CMK (cell line): ENCODE measurements at places on chromosomes 11 and 22.
A peak's percentile ranks its signal among the peaks of the same experiment; 100 is the strongest.

DNA sequence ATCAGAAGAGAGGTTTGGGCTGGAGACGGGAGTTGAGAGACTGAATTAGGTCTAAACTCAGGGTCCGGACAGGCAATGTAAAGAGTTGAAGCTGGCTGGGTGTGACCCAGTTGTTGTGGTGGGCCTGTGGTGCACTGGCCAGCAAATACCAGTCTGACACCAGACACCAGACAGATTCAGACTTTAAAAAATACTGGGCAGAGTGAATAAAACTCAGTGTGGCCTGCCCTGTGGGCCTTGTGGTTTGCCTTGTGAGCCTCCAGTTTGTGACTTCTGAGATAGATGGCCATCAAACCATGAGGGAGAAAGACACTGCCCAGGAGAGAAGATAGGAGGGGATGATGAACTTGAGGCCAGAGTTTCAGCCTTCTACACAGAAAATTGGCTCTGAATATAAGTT lies 25.8 kb downstream of the RCN1 start:
- no peak for DNase-seq

DNA sequence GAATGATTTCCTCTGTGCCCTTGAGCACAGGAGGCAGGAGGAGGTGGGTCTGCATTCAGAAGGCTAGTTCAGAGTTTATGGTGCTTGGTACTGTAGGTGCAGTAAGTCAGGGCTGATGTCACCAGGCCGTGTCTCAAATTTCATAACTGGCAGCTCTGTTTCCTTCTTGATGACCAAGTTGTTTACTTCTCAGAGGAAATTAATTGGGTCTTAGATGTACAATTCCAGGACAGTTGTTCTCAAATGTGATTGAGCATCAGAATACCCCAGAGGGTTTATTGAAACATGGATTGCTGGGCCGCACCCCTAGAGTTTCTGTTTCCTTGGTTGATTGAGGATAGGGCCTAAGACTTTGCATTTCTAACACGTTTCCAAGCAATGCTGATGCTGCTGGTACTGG lies 6.2 kb downstream of the AMOTL1 start:
- DNase-seq: no peak

DNA sequence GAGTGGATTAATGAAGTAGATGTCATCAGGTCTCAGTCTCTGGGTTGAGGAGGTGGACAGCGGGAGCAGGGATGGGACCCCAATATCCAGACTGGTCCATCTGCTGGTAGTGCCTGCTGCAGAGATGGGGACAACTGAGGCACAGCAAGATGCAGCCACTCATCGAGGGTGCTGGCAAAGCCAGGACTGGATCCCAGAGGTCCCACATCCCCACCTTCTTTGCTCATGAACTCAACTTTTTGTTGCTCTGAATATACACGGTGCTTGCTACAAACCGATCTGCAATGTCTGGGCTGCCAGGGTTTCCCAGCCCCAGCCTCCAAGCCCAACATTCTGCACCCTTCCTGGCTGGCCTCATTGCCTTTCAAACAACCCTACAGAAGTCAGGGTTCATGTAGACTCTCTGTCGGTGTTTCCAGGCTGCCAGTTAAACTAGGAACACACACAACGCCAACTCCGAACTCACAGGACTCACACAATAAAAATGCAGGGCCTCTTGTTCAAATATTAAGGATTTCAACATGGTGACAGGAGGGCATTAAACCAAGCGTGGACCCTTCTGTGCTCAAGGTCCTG lies 168.2 kb downstream of the MN1 start:
- no peak for DNase-seq

- no peak for DNase-seq
Observed at GRCh38 chr11:88352139-88352538, 14.6 kb upstream of the CTSC start.

DNA sequence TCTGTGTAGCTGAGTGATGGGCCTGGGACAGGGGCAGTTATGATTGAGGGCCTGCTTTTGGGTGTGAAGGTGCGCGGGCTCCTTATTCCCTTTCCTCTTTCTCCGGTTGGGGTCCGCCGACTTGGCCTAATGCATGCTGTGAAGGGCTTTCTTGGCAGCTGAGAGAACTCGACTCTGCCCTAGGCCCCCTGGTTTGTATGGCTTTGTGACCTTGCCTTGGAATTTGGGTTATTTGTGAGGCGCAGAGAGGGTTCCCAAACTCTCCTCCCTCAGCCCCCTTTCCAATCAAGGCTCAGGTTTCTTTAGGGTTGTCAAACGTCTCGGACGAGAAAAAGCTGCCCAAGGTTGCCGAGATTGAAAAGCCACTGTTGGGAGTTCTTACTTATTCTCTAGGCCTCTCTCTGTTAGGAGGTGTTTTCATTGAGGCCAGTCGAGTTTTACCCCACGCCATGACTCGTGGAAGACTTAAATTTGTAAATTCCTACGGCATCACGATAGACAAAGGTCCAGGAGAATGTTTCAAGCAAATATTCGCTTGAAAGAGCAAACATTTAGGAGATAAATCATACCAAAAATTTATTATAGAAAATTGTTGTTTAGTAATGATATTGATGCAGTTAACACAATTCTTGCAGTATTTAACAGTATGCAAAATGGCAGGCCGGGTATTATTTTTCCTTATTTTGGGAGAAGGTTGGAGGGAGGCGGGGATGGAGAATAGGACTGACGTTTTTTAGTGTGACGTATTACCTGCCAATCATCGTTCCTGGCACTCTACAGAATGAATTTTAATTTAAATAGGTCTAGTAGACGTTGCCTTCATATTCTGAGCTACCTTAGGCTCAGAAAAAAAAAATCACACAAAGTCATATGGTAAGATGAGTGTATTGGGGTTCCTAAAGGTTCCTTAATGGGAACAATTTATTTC lies 689 bp downstream of the PDHX start:
- DNase-seq: no peak

GRCh38 chr11:126053415-126054286 lies 9.0 kb downstream of the CDON start:
- DNase-seq: no peak

DNA sequence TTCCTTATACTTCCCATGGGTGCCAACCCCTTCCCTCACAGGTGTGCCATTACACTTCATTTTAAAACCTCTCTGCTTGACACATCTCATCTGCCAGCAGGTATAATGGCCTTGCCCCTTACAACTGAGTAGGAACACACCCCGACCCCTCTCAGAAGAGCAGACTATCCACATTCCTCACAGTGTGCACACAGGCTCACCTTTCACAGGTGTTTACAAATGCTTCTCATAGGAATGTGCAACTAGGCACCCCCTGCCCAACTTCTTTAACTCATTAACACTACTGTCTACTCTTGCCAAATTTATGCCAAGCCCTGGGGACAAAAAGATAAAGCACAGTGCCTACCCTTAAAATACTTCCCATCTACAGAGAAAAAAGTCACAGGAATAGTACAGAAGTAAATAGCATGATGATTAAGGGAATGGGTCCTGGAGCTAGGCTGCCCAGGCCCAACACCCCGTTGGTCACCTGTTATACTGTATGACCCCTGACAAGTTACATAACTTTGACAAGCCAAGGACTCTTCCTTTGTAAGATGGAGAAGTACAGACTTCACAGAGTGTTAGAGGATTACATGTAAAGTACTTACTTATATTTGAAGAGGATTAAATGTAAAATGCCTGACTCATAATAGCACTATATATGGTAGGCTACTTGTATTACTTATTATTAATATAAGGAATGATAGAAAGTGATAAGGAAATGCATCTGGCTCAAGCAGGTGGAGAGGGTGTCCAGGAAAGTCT lies 15.2 kb downstream of the TRIM3 start:
- no peak for DNase-seq

- no peak for DNase-seq
Observed at GRCh38 chr11:3796801-3797328, 489 bp downstream of the NUP98 start.

DNA sequence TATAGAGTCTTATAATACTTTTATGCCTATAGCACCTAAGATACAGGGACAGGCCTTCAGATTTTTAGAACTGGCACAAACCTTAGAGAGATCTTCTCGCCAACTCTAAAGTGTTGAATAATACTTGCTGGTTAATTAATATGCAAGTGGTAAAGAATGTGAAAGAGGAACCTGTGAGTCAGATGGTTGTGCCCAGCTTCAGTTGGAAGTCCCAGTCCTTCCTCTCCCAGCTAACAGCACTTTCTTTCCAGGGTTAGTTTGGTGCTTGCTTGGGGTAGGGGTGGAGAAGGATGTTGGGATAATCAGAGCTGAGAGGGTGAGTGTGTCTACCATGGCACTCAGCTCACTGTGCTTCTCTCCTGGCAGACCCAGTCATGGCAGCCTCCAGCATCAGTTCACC lies 4.9 kb upstream of the TMEM132A start:
- no peak for DNase-seq

- DNase-seq: no peak
Observed at GRCh38 chr22:41261541-41262249, 21.0 kb upstream of the CHADL start.

- DNase-seq: no peak
Observed at GRCh38 chr22:46678003-46678657, 57.9 kb downstream of the GRAMD4 start.

- no peak for DNase-seq
Observed at GRCh38 chr22:48579043-48579927, 1248.4 kb downstream of the BRD1 start.

GRCh38 chr22:48741540-48741939 lies 1086.1 kb downstream of the BRD1 start:
- DNase-seq: no peak

DNA sequence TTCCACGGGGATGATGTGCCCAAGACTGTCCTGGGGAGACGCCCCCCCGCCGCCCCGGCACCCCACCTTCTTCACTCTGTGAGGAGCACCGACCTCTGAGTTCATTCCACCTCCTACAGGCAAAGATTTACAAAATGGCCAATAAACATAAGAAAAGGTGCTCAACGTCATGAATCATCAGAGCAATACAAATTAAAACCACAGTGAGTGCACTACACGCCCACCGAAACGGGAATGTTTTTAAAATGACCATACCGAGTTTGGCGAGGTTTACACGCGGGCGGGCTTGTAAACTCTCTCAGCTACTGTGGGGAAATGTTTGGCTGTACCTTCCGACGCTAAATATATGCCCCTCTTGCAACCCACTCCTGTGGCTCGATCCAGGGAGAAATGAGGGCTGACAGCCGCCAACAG lies 7.9 kb downstream of the NPTXR start:
- DNase-seq: no peak

DNA sequence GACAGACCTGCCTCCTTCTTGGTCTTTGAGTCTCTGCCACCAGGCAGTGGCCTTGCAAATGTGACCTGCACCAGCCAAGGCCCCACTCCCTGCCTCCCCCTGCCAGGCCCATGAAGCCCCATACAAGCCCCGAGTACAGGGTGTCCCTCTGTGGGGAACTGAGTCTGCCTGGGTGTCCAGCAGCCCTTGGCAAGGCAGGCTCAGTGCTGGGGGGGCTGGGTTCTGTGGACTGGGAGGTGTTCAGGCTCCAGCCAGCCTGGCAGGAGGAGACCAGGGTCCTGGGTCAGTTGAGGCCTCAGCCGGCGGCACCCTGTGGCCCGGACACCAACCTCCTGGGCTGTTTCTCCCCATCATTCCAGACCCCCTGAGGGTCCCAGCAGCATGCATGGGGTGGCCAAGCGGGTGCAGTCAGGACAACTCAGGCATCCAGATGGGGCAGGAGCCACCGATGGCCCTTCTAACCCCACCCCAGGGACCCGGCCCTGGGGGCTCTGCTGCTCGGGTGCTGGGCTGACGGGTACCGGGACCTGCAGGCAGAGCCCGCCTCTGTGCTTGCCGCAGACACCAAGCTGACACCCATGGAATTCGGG lies 5.7 kb downstream of the MUC5AC start:
- no peak for DNase-seq

DNA sequence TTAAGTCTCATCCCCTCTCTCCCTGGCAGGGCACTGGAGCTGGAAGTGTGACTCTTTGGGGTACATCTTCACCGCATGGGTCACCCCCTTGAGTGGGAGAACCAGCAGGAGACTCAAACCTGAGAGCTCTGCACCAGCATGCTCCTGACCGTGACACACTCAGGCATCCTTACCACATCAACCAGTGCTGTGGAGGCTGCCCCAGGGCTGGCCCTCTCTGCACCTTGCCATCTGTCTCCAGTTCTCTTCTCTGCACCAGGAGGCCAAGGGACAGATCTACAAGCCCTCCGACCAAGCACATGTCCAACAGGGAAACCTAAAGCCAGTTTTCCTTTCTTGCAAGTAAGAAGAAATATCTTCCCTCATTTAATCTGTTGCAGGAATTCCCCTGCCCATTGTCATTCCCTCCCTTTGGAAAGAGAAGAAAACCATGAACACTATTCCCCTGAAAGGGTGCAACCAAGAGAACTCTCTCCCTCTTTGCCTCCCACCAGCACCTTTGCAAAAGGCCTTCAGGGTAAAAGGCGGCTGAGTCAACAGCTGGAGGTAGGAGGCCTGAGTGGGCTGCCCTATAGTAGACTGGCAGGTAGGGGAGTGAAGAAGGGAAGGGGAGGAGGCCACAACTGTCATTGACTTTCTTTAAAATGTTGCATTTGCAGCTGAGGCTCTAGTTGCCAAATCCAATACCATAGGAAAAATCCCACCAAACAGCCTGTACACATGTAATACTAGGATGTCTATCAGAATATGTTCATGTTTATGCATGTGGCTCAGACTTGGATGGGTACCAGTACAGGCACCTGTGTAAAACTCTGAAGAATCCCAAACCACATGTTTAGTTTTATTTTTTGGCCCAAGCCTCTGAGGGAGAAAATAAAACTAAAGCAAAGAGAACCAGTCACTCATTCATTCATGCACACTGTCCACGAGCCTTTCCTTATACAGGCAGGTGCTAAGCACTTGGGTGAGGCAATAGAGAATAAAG lies 117.0 kb downstream of the WT1 start:
- DNase-seq: no peak

DNA sequence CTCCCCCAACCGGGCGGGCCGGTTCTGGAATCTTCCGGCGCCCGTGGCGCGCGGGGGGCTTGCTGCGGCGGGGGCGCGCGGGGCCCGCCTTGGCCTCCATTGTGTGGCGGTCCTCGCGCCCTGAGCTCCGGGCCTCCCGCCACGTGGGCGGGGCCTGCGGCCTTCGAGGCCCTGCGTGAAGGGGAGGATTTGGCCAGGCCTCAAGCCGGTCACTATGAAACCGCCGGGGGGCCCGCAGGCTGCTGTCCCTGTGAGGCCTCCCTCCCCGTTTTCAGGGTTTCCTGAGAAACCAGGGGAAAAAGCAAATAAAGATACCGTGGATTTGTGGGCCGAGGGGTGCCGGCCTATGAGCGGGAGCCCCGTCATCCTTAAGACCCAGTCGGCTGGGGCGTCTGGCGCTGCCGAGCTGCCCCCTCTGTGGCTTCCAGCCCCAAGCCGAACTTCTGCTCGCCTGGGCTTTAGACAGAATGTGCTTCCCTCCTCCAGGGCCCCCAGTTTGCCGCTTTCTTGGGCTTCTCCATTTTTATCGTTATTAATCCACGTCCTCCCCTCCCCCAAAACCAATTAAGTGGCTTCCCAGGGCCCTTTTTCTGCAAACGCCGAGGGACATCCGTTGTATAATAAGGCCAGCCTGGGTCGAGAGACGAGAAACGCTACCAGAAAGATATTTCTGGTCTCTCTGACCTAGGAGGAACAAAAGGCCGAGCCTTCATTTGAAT lies 602 bp downstream of the EWSR1 start:
- peak; percentile 49 for DNase-seq

- no peak for DNase-seq
Observed at GRCh38 chr11:31806928-31807798, 4.0 kb downstream of the PAX6 start.

GRCh38 chr11:72297828-72298227 lies 53.9 kb upstream of the PHOX2A start:
- DNase-seq: no peak

- no peak for DNase-seq
Observed at GRCh38 chr11:118442908-118443589, 6.8 kb downstream of the KMT2A start.
